Stimulated activated CD8-positive, alpha-beta memory T cell treated with anti-CD3 and anti-CD28 coated beads, Interleukin-4, amount 100 ng/mL, for 4 hours (primary cell): ENCODE measurements at places on chromosomes 3 and 15.

DNA sequence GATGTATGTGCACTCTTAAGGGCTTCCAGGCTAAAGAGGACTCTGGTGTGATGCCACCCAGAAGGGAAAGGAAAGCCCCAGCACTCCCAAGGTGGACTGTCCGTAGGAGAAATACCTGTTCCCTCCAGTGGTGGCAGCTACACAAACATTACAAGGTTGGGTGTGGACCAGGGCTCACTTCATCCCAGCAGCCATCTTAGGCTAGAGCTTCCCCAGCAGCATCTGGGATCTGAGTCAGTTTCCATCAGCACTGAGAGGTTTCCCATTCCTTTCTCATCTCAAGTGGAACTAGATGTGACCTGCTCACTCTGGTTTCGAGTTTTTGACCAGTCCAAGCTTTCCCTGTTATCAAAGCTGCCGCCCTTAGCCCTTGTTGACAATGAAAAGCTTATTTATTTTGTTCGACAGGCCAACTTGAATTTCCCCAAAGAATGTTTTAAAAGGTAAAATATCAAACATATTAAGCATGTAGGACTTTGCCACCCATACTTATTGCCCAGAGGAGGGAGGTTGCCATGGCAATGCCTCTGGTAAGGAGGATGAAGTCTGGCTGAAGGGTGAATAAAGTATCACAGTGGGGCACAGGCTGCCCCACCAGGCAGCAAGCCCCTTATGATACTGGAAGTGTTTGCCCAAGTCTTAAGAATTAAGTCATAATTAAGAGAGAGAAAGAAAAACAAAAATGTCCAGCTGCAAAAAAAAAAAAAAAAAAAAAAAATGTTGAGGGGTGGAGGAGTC is 28.9 kb downstream of the CLDN18 start:
- no peak for DNase-seq

GRCh38 chr15:90294601-90295269 is 29.3 kb downstream of the NGRN start:
- DNase-seq: no peak

DNA sequence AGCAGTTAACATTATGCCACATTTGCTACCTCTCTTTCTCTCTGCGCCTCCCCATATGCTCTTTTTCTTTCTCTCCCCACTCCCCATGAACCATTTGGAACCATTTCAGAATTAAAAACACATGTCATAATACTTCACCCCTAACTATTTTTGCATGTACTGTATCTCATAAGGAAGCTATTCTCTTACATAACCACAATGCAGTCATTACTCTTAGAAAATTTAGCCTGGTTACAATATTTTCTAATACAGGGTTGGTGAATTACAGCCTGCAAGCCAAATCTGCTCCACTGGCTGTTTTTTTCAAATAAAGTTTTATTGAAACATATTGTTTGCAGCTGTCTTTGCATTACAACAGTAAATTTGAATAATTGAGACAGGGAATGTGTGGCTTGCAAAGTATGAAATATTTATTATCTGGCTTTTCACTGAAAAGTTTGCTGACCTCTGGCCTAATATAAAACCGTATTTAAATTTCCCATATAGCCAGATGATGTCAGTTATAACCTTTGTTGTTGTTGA is 62.8 kb downstream of the SGO1 start:
- no peak for DNase-seq

DNA sequence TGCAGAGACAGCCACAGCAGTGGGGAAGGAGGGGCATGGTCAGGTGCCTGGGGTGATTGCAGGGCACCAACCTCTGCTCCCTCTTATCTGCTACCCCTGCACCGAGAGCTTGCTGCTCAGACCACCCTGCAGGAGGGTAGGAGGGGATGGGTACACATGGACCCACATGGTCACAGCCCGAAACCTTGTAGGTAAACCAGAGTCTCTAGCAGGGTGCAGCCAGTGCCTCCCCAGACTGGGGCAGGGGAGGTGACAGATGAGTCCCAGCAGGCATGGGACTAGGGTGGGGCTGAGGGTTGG is 49.2 kb downstream of the FAH start:
- no peak for DNase-seq

DNA sequence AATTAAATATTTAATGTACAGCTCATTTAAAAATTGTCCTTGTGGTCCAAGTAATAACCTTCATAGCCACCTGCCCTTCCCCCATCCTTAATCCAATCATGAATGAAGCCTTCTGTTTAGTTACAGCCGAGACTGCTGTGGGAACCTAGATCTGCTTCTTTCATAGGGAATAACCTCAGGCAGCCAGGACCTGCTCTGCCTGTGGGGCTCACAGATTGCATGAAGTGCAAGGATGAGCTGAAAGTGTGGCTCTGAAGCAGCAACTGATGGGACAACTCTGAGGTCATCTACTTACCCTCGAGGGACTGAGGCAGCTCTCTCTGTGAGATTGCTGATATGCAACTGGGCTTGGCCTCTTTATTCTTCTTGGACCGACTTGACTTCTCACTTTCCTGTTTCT is 169.8 kb downstream of the POTEB3 start:
- no peak for DNase-seq

DNA sequence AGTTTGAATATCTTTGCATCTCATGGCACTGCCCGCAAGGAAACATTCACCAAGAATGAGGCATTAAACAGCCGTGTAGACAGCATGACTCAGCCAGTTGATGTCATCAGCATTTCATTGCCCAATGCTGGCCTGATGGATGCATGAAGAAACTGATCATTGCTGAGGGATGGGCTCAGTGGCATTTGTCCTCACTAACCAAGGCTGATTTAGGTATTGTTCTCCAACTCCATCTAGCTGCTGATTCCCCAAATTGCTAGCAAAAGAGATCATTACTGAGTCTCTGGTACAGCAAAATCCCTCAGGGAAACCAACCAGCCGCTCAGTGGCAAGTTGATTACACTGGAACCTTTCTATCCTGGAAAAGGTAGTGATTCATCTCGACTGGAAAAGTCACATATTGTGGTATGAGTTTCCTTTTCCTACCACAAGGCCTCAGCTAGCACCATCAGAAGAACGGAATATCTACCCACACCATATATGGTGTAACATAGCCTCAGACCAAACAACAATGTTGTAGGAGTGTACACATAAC is 186.5 kb upstream of the GAP43 start:
- no peak for DNase-seq

GRCh38 chr15:56869573-56869972 is 48.9 kb upstream of the TCF12 start:
- DNase-seq: no peak

DNA sequence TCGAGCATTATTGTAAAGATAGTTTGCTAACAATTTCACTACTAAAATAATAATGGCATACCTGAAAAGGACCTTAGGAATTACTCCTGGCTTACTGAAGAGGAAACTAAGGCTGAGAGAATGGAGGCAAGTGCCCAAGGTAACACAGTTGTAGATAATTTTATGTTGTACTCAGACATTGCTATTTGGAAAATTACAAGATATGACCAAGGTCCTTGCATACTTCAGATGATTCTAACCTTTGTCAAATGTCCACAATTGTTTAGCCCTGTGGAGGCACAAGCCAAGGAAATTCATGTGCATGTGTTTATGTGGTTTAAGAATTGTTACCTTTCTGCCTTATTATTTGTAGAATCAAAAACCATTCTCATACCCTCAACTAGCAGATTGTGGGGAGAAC is 105.7 kb downstream of the TUSC7 start:
- no peak for DNase-seq

DNA sequence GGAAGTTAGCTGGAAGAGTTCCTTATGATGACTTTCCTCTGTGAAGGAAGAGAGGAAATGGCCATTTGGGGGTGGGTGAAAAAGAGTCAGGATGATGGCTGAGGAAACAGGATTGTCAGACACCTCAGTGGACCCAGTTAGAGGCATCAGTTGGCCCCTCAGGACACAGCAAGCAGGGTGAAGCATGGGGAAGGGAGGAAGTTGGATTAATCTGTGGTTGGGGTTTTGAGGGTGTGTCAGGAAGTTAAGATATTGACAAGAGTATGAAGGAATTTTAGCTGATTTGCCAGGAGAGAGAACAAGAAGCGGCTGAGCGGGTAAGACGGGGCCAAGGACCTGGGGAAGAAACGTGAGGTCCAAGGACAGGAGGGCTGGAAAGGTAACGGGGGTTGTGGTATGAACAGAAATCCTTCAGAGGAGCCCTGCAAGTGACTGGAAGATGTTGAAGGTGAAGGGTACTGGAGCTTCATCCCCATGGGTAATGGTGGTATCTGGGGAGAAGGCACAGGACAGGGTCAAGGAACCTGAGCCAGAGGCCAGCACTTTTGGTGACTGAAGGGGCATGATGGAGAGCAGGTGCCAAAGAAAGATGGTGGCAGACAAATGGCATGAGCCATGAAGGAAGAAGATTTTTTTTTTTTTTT is 2.7 kb downstream of the UQCC5 start:
- DNase-seq: no peak

DNA sequence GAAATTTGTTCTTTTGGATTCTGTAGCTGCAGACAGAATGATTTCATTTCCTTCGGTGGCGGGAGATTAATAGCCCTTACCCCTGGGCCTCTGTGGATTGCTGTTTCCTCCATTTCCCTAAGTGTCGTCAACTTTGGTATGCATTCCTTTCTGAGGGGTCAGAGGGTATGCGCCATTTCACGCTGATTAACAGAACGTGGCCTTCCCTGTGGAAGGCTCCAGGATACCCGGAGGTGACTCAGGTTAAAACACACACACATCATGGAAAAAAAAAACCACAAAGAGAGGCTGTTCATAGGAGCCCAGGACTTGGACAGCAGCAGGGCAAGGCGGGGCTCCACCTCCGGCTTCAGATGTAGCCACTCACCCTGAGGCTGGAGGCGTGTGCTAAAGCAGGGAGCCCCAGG is 51.9 kb downstream of the EPHB1 start:
- no peak for DNase-seq

DNA sequence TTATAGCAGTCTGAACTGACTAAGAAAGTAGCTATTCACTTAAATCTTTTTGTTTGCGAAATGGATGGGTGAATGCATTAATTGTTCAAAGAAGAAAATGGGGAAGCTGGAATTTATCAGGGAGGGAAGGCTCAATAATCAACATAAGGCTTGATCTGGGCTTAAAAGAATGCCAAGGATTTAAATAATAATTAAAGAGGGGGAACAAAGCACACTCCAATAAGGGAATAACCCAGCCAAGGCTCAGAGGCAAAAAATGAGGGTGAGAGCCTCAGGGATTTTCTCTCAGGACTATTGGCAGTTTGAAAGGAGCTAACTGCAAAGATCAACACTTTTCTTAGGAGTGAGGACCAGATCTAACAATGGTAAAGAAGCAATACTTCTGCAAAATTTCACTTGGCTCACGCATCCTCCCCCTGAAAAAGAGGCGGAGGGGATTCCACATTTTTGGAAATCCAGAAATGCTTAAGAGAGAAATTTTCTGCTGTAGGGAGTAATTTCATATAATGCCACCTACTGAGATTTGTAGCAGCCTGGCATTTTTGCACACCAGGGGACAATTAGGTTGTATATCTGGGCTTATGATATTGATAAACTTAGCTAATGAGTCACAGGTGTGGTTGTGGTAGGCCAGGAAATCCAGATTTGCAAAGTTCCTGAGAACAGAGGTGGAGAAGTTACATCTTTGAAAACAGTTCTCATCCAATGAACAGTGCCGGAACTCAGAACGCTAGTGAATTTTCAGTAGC is 405.1 kb downstream of the TUSC7 start:
- DNase-seq: no peak

GRCh38 chr15:94266789-94267188 is 35.4 kb downstream of the MCTP2 start:
- DNase-seq: no peak

- no peak for DNase-seq
These were observed 95.3 kb downstream of the AKAP13 start for GRCh38 chr15:85475711-85476110.

- DNase-seq: no peak
These were observed 517 bp downstream of the FBN1 start for GRCh38 chr15:48644827-48645557.

DNA sequence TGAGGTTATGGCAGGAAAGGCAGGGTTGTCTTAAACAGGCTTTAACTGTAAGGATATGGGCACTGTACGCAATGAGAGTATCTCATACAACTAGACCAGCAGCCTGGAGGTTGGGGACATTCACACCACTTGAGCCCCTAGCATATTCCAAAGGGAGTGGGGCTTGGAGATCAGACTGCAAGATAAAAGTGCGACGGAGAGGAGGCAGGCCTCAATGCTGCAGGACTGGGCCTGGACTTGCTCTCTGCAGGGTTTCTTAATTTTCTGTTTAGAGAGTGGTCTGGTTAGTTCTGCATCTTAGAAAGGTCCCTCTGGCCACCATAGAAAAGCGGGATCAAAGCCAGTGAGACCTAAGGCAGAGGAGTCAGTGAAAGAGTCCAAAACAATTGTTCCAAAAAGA is 357.7 kb upstream of the NR2F2 start:
- DNase-seq: no peak

GRCh38 chr3:187932530-187932929 is 187.3 kb upstream of the BCL6 start:
- DNase-seq: no peak

DNA sequence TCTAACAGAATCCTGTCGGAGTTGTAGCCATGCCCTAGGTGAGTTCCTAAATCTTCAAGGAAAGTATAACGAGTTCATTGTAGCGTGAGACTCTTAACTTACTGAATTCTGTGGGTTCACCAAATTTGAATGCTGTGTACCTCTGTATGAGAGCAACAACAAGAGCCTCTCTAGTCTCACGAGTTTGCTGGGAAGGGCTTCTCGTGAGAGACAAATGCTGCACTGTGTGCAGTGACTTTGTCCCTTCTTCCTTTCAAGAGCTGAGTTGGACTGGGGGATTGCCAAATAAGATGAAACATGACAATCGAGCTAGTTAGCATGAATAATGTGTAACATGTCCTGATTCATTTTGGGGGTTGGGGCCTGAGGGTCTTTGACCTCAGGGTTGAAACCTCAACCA is 32.2 kb downstream of the KAT2B start:
- no peak for DNase-seq

GRCh38 chr15:76942331-76942730 is 10.8 kb downstream of the RCN2 start:
- no peak for DNase-seq

GRCh38 chr3:113104357-113105092 is 106.8 kb upstream of the BOC start:
- DNase-seq: no peak

GRCh38 chr3:49255718-49256511 is 21.1 kb downstream of the C3orf62 start:
- no peak for DNase-seq

- no peak for DNase-seq
These were observed 38.4 kb upstream of the TIPARP start for GRCh38 chr3:156635973-156636372.

DNA sequence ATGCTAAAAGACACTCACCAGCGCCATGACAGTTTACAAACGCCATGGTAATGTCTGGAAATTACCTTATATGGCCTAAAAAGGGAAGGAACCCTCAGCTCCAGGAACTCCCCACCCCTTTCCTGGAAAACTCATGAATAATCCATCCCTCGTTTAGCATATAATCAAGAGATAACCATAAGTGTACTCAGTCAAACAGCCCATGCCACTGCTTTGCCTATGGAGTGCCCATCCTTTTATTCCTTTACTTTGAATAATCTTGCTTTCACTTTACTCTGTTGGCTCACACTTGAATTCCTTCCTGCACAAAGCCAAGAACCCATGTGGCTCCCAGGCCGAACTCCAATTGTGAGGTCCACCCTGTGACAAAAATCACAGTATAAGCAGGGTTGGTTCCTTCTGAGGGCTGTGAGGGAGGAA is 19.1 kb upstream of the FSTL1 start:
- DNase-seq: no peak
